ENCODE measurements at places on chromosomes 13 and 19.

- no peak for DNase-seq
Observed at GRCh38 chr13:79402074-79402635, 3.9 kb downstream of the RBM26 start.

- no peak for DNase-seq
Observed at GRCh38 chr13:113149711-113150549, 8.5 kb upstream of the PROZ start.

DNA sequence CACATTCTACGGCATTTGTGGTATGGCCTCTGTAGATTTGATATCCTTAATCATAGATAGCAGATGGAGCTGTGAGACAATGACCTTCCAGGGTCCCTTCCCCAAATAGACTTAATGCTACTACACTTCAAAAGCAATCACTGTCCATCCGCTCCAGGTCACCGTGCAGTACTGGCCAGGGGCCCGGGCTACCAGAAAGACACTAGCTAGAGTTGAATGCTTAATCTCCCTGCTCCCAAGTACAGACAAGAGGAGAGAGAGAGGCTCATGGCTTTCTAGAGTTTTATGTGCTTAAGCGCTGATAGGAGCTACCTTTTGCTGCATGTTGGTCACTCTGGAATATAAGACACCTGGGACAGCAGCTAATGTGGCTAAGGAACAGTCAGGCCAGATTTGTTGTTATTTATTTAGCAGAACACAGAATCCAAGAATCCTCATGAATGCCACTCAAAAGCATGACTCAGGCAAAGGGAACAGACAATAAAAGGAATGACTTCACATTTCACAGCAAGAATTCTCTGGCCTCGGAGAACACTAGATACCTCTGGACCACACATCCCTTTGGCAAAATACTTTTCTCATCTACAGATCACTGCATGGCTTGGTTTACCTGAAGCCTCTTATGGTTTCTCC, 165.0 kb downstream of the LACC1 start:
- no peak for DNase-seq

GRCh38 chr13:23866420-23867026, 22.7 kb downstream of the MIPEP start:
- no peak for DNase-seq

DNA sequence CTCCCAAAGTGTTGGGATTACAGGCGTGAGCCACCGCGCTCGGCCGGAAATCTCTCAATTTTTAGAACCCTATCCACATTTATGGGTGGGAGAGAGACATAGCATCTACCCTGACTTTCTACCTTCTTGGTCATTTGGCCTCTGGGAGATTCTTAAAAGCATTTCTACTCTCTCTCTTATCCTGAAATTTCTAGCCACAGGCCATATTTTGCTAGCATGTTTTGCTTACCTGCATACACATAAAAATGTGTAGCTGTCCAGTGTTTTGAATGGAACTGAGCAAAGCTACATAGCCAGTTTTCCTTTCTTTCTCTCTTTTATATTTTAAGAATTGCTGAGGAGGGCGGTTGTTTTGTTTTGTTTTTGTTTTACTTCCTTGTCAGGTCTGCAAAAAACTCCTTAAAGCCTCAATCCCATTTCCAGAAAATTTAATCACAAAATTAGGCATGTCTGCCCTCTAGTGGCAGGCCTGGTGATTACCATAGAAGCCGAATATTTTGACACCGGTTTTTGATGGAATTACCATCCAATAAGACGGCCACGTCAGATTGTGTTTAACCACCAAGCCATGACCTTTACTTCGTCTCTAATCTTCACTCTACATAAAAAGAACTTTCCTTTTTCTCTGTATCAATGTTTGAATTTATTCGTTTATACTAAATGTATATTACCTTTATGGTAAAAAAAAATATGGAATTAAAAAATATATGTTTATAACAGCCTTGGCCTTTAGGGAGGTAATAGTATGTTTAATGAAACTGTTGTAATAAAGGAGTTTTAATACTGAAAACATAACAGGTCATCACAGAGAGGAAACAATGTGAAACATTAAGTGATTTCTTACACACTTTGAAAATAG, 34.4 kb upstream of the OXGR1 start:
- no peak for DNase-seq

Data from sigmoid colon (tissue), 7 donors.